ENCODE measurements at places on chromosomes 2 and 18.

GRCh38 chr2:59680863-59681262, 872.6 kb downstream of the BCL11A start:
- DNase-seq, result no peak

GRCh38 chr18:74832381-74832780, 234.7 kb downstream of the ZNF407 start:
- DNase-seq, result no peak

DNA sequence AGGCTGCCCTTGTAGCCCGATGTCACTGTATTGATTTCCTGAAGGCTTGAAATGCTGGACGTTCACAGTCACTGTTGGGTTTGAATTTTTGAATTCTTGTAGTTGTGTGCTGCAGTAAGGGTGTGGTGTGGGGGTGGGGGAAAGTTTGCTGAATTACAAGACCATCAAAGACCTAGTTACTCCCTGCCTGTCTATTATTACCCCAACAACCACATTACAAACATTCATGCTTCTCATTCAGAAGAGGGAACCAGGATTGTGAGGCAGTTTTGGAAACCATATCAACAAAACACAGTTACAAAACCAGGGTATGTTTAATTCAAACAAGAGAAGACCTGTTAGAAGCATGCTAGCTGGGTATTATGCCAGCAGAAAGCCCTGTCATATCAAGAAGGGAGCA, 85.8 kb downstream of the CLHC1 start:
- no peak for DNase-seq

- DNase-seq, result no peak
These were observed 47.7 kb upstream of the EML6 start for GRCh38 chr2:54675738-54676137.

DNA sequence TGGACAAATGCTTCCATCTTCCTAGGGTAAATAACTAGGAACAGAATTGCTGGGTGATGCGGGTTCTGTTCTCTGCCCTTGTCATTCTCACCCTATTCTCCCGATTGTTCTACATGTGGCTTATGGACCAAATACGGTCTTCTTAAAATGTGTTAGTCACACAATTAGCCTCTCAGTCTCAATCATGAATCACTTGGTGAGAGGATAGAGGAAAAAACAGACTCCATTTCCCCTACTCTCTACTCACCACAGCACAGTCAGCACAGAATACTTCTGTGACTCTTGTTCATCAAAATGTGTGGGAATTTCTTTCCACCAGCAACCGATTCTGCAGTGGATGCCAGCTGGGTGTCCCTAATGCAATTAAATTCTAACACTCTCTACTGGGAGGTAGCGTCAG, 125.2 kb downstream of the SH3BP4 start:
- no peak for DNase-seq

DNA sequence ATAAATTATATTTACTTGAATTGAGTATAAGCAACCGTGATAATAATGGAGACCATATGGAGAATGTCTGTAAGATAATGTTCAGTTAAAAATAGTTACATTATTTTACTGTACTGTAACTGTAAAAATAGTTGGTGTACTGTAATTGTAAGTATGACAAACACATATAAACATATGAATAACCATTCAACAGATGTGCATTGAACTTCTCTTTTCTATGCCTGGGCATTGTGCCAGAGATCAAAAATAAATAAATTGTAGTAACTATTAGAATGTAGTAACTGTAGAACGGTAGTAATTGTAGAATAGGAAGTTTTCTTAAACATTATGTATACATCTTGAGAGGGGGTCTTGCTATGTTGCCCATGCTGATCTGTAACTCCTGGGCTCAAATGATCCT, 287.4 kb upstream of the EPAS1 start:
- DNase-seq, result no peak

DNA sequence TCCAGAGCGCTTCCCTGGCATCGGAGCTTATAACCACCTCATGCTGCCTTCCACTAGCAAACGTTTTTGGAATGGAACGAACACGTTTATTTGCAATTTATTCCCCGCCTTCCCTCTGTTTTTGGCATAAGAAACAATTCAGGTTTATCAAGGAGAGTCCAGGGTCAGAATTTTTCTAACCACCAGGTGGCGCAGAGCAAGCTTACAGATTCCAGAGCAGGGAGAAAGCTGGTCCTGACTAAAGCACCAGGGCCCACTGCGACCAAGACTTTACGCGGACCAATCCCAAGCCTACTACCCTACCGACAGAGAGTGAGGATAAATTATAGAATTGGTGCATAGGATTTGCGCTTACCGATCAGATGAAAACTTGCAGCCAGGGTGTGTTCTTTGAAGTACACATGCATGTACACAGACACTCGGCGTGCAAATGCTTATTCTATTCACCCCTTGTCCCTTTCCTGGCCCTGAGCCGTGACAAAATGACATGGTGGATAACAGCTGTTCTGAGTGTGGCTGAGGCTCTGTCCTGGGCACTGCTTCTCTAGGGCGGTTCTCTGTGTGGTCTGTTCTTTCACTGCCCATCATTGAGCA, 34.7 kb downstream of the NAPG start:
- DNase-seq, result no peak

DNA sequence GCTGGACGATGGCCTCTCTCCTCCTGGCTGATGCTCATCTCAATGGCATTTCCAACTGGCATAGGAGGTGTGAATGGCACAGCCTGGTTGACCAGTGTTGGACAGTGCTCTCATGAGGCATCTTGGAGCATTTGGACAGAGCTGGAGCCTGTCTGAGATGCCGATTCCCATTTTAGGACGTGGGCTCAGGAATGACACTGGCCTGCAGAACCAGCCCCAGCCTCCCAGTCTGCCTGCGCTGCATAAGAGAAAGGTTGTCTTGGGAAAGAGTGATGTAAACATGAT, 118.2 kb upstream of the COPS8 start:
- DNase-seq, result no peak

Measured in RWPE2 (cell line).